Jurkat, Clone E6-1 (cell line): ENCODE measurements at places on chromosomes 7 and 10.

DNA sequence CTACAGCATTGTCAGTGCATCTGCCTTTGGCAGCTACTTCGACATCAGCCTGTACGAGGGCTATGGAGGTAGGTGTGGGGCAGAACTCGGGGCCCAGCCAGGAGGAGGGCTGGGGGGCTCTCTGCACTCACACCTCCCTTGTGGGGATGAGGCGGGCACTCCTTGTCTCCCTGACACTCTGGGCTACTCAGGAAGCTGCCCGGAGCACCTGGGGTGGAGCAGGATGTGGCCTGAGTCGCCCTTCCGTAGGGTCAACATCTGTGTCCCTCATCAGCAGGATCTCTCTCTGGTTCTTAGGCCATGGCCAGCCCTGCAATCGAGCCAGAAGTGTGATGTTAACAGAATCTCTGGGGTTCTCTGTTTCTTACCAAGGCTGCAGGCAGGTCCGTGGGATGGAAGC is 40.2 kb downstream of the C10orf105 start:
- DNase-seq: no peak

DNA sequence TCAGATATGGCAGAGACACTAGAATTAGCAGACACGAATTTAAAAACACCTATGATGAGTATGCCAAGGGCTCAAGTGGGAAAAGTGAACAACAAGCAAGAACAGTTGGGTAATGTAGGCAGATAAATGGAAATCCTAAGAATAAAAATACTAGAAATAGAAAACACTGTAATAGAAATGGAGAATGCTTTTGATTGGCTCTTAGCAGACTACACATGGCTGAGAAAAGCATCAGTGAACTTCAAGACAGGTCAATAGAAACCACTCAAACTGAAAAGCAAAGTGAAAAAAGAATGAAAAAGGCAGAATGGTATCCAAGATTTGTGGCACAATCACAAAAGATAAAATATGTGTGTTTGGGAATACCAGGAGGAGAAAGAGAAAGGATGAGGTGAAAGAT is 82.3 kb downstream of the WDR37 start:
- DNase-seq: no peak

DNA sequence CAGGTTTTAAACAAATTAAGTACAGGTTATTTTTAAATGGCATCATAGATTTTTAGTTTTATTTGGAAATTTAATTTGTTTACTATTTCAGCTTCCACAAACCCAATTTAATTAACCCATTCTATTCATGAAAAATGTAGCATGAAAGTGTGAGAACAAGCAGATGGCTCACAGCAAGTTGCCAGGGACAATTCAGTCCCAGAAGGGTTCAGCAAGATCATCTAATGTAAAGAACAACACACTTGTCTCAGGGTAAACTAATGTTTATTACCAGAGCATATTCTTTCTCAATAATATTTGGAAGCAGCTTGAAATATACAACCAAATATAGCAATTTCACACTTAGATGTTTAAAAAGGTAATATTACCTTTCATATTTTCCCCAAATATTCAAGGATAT is 166.9 kb upstream of the SLC13A1 start:
- DNase-seq: no peak

GRCh38 chr10:114491933-114492332 is 87.6 kb upstream of the AFAP1L2 start:
- DNase-seq: no peak

- DNase-seq: no peak
Measured at GRCh38 chr10:9895453-9895852, 1122.2 kb upstream of the CELF2 start.

- DNase-seq: peak; percentile 95
Measured at GRCh38 chr10:26479766-26480492, 41.8 kb downstream of the APBB1IP start.

DNA sequence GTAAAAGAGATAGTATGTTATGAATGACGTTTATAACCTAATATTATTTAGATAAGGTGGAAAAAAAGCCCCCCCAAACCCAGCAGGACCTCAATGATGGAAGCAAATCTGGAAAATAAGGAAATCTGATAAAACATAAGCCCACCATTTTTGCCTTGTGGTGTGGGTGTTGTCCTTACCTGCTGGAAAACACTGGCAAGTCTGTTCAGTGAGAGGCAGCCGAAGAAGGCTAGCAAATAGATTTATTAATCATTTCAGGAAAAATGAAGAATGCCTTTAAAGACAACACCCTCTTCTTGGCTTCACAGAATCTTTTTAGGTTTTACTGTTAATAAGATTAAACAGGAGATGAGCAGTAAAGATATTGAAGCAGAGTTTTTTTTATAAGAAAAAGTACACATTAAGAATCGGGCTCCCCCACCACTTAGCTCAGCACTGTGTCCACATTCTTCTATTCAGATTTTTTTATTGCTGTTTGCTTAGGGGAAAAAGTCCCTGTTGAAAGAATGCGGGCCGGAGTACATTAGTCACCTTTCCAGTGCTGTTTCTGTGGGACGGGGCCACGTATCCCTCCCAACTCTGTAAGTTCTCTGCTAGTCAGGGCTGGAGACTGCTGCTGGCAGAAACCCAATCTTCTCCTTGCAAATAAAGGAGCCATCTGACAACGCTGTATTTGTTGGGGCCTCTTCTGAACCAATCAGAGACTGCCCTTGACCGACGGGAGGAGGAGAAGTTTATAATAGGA is 104.1 kb downstream of the EVX1 start:
- DNase-seq: no peak

- peak; percentile 82 for DNase-seq
Measured at GRCh38 chr10:96292971-96293920, 11.0 kb upstream of the DNTT start.

DNA sequence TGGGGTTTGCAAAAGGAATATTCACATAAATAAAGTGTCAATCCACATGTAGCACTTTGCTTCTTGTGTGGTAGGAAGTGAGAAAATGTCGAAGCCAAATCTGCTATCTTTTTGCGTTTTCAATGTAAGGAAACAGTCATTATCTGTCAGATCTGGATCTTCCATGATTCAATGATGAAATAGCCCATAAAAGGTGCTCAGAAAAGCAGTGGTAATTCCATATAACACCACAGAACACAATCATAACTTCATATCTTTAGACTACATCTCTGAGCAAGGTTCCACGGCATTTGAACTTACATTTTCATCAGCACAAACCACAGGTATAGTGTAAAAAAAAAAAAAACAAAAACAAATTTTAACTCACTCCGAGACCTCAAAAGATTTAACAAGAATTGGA is 39.9 kb upstream of the EGR2 start:
- DNase-seq: peak; percentile 25

DNA sequence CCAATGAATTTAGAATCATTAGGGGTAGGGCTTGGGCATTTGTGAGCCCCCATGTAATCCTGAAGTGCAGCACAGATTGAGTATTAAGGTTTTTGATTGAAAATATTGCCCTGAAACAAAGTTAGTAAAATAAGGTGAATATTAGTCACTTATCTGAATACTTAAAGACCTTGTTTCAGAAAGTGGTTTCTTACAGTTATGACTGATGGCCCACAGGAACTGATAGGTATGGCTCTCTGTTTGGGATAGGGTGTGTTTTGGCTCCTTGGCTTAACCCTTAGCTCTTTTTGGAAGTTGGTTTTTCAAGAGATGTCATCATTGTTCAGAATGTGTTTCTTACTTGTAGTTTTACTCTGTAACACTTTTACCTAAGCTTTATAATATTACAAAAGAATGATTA is 34.8 kb downstream of the MDFIC start:
- no peak for DNase-seq

- DNase-seq: no peak
Measured at GRCh38 chr10:128675405-128675804, 549.2 kb upstream of the MKI67 start.

DNA sequence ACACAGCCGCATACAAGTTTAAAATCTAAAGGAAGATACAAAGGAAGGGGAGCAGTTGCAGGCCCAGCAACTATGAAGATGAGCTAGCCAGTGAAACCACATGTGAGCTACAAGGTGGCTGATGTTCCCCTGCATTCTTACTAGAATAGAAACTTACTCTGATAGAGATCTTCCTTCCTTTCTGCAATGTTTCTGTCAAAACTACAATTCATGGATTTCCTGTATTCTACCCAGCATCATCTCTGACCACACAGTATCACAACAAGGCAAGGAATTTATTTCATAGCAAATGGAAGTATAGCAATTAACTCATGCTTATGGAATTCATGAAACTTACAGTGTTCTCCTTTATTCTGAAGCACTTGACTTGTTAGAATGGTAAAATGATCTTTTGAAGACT is 68.7 kb upstream of the AASS start:
- DNase-seq: no peak

DNA sequence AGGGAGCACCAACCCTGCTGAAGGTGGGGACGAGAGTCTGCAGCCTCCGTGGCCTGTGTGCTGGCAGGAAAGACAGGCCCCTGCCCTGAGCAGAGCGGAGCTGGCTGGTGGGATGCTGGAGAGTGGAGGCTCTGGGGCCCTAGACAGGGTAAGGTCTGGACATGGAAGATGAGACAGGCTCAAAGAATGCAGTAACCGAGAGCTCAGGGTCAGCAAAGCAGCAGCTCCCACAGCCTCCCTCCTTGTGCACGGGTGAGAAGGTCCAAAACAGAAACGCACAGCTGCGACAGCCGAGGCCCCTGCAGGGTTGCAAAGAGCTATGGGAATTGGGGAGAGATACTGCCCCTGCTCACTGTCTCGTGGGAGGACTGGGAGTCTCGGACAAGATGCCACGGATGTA is 80.5 kb downstream of the TNS3 start:
- no peak for DNase-seq

DNA sequence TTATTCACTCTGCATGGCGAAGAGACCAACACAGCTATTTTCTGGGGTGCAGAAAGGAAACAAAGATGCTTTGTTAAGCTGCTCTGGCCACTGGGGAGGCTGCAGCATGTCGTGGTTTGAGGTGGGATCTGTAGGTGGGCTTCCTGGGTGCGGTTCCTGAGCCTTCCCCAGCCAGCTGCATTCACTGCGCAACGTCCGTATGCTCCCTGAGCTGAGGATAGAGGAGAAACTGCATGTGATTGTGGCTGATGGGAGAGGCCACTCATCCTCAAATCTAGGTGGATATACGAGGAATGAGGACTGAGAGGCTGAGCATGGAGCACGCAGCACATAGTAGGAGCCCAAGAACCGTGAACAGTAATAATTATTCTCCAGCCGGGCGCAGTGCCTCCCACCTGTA is 9.9 kb upstream of the DNAAF5 start:
- DNase-seq: no peak

DNA sequence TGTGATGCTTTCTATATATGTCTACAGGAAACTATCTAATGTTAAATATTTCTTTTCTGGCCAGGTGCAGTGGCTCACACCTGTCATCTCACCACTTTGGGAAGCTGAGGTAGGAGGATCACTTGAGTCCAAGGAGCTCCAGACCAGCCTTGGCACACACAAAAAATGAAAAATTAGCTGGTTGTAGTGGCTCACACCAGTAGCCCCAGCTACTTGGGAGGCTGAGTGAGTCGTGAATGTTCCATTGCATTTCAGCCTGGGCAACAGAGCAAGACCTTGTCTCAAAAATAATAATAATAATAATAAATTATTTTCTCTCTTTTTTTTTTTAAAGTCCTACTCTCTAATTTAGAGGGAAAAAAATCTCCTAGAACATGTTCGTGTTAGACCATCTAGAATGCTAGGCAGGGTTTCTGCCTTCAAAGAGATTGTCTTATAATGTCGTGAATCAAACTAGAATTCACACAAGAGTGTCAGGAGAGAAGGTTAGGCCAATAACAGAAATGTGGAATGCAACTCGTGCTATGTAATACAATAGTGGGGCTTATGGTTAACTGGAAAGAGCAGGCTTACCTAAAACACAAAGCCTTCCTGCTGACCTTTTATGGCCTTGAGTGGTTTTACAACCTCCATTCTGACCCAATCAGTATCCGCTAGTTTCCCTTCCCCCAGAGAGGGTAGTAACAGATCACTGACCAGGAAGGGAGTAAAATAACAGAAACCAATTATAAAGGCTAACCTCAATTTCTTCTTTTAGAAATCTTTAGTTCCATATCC is 46.3 kb downstream of the MYOF start:
- no peak for DNase-seq

DNA sequence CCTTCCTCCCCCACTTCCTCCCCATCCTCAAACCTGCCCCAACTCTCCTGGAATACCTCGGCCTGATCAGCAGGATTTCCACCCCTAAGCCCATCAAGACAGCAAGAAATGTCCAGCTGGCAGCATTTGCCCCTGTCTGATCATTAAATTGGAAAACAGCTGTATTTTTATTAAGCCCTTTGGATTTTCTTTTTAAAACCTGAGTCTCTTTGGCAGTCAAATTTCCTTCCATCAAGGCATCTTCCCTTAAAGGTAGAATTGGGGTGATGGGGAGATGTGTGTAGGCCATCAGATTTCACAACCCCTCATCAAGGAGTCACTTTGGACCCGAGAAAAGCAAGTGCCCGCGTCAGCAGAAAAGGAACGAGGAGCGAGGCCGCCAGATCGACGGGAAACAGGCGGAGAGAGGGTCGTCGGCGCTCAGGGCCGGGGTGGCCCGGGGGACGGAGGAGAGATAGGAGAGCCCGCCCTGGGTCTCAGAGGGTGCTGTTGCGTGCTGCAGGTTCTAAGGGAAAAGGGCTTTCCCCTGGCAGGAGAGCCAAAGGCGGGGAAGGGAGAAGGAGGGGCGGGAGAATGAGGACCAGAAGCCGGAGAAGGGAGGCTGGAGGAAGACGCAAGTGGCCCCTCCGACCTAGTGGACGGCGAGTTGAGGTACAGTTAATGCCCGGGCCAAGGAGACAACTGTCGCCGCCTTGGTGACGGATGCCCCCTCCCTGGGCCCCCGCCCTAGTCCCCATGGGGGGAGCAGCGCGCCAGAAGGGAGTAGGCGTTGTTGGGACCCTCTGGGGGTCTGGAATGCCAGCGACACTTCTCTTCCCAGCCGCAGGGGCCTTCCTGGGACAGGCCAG is 11.5 kb upstream of the GATA3 start:
- DNase-seq: no peak

DNA sequence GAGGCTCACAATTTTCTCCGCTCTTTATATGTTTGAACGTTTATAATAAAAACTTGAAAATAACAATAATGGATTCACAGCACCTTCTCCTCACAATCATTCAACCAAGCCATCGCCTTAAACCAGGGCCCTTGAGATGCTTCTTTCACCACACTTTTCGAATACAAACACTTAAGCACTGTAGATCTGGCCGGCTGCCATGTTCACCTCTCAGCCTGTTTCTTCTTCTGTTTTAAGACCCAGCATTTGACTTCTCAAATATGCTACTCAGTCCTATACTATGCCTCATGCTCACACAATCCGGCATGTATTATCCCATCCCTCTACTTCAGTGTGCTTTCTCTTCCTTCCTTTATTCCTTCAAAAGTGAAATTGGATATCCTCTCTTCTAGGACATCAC is 280.6 kb downstream of the TFEC start:
- DNase-seq: no peak

DNA sequence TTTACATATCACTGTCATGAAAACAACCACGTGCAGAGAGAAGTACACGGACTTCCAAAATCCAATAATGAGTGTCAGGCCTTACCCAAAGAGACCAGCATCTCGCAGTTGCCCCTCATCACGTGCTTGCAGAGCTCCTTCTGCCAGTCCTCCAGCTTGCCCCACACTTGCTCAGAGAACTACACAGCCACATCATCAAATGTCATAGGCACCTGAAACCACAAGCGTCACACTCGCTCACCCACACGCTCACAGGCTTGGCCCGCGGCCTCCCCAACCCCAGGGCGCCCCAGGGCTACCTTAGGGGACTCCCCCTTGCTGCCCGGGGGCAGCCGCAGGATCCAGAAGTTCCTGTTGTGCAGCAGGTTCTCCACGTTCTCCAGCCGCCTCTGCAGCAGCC is 123.4 kb upstream of the ZNF746 start:
- DNase-seq: no peak
